ENCODE measurements at places on chromosomes 7 and 10. TPM values are rescaled to one million over a fixed set of nuclear protein-coding genes. Genes with fewer than 3 reads are reported as not detected.
A peak's percentile ranks its signal among the peaks of the same experiment; 100 is the strongest.

DNA sequence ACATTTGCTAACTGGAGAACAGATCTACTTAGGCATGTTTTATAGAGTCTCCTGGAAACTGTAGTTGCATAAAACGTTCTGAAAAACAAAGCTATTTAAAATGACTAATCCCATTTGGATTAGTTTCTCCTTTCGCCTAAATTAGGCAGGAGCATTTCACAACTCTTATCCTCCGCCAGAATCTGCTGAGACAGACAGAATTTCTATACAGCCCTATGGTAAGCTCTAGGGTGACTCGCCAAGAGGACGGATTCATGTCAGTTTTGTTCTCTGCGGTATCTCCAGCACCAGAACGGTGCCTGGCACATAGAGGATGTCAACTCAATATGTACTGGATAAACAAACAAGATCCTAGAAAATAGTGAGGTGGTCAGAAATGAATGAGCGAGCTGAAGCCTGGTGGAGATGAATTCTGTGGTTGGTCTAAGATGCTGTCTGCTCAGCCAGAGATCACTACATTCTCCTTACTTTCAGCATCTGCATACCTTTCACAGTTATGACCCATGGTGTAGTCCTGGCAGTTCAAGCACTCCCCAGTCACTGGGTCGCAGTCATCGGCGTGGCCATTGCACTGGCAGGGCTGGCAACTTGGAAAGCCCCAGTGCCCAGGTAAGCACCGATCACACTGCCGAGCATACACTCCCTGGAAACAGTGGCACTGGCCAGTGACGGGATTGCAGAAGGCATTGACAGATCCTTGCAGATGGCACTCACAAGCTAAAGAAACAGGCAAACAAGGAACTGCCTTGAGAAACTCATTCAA, 44.0 kb downstream of the LAMB1 start:
- no peaks in the 10 kb centered on the region for H3K27me3 ChIP-seq
- DNase-seq: no peak
- no peak overlapping the region for H3K4me3 ChIP-seq

Gene VAX1
- not detected for total RNA-seq

Gene TUBAL3
- total RNA-seq: not detected

Gene DNAJB6
- total RNA-seq: 85.6 TPM

Gene PDE6C
- total RNA-seq: not detected

- no peaks in the 10 kb centered on the region for H3K36me3 ChIP-seq
- no peak for DNase-seq
- H3K27me3 ChIP-seq: no peaks in the 10 kb centered on the region
- H3K27ac ChIP-seq: no peak overlapping the region
- H3K4me3 ChIP-seq: no peak overlapping the region
These were observed 13.8 kb downstream of the BTRC start for GRCh38 chr10:101367569-101368453.

DNA sequence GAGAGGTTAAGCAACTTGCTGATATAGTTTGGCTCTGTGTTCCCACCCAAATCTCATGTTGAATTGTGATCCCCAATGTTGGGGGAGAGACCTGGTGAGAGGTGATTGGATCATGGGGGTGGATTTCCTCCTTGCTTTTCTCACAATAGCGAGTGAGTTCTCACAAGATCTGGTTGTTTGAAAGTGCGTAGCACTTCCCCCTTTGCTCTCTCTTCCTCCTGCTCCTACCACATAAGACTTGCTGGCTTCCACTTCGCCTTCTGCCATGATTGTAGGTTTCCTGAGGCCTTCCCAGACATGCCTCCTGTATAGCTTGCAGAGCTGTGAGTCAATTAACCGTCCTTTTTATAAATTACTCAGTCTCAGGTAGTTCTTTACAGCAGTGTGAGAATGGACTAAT, 13.5 kb upstream of the ZNRF2 start:
- no peaks in the 10 kb centered on the region for H3K27me3 ChIP-seq
- H3K36me3 ChIP-seq: no peaks in the 10 kb centered on the region
- no peak overlapping the region for H3K27ac ChIP-seq
- DNase-seq: no peak
- H3K4me3 ChIP-seq: no peak overlapping the region

DNA sequence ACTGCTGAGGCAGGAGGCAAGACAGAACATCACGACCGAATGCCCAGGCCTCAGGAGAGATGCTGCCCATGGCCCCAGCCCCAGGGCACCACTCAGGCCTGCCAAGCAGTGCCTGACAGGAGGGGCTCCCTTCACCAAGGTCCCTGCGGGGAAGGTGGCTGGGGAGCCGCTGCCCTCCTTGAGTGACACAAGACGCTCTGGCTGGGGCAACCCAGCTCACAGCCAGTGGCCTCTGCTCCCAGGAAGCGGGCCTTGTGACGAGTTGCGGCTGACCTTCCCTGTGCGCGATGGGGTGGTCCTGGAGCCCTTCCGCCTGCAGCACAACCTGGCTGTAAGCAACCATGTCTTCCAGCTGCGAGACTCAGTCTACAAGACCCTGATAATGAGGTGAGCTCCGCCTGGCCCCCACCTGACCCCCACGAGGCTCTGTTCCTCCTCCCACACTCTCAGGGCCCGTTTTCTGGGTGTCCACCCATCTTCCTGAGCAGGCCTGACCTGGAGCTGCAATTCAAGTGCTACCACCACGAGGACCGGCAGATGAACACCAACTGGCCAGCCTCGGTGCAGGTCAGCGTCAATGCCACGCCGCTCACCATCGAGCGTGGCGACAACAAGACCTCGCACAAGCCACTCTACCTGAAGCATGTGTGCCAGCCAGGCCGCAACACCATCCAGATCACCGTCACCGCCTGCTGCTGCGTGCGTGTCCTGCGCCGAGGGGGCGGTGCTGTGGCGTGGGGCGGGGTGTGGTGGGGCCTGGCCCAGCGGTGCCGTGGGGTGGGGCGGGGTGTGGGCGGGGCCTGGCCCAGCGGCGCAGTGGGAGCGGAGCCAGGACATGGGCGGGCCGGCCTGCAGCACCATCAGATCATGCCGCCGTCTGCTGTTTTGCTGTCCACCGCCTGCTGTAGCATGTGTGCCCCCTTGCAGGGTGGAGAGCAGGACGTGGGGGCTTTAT, 12.8 kb downstream of the ZMIZ2 start:
- no peaks in the 10 kb centered on the region for H3K27me3 ChIP-seq
- H3K4me1 ChIP-seq: no peaks in the 10 kb centered on the region
- peaks cover 87% of the 10 kb centered on the region for H3K36me3 ChIP-seq
- DNase-seq: no peak
- H3K4me3 ChIP-seq: no peak overlapping the region
- H3K27ac ChIP-seq: no peak overlapping the region

DNA sequence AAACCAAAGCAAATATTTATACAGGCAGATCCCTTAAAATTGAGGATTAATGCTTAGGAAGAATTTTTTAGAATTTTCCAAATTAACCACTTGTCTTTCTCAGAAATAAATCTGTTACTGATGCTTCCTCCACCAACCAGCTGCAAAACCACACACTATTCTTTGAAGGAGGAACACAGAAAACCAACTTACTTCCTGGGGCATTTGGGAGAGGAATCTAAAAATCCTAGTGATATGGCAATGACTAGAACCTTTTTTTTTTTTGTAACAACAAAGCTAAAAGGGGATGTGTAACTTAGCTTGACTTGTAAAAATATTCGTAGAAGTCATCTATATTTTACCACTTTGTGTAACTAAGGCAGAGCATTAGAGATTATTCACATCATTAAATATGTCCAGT, 5.1 kb upstream of the TM9SF3 start:
- no peaks in the 10 kb centered on the region for H3K27me3 ChIP-seq
- no peak overlapping the region for H3K4me3 ChIP-seq
- peaks cover 24% of the 10 kb centered on the region for H3K4me1 ChIP-seq
- H3K27ac ChIP-seq: no peak overlapping the region
- no peak for DNase-seq

DNA sequence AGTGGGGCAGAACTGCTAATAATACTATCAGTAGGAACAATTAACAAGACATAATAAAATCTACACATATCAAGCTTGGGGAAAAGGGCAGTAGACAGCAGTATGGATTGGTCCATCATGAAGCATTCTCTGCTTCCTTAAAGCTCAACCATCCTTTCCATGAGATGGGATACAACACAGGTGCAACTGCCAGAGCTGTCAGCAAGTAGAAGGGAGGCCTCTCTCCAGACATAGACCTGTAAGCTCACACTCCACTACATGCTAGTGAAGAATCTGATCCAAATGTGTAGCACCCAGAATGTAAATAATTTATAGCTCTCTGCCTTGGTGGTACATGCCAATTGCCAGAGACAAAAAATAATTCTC, 41.5 kb upstream of the ANAPC16 start:
- no peaks in the 10 kb centered on the region for H3K36me3 ChIP-seq
- H3K27ac ChIP-seq: no peak overlapping the region
- no peak overlapping the region for H3K4me3 ChIP-seq
- no peak for DNase-seq
- no peaks in the 10 kb centered on the region for H3K4me1 ChIP-seq

- H3K36me3 ChIP-seq: no peaks in the 10 kb centered on the region
- no peak overlapping the region for H3K27ac ChIP-seq
- H3K4me3 ChIP-seq: no peak overlapping the region
These were observed 160.2 kb downstream of the PKD1L1 start for GRCh38 chr7:47788083-47788482.

Gene PHYH
- 8.7 TPM for total RNA-seq

DNA sequence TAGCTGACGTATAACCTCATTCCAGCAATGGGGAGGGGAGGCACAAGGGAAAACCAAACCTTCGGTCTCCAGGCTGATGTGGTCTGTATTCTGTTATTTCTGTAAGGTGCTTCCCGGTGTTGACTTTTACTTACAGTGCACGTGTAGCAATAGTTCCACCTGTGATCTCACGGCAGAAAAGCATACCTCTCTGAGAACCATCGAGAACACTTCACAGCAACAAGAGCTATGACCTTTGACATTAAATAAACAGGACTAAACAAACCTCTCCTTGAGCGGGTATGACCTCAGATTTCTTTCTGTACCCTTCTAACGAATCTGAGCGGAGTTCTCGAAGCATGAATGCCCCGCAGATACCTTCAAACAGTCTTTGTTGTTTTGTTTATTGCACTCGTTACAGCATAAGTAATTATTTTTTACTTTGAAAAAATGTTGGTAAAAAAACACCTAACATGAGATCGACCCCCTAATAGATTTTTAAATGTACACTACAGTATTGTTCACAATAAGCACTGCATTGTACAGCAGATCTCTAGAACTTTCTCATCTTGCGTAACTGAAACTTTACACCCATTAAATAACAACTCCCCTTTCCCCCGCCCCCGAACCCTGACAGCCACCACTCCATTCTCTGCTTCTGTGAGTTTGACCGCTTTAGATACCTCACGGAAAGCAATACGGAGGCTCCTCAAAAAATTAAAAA, 282.3 kb downstream of the GATA3 start:
- no peak overlapping the region for H3K27ac ChIP-seq
- H3K4me1 ChIP-seq: peaks cover 12% of the 10 kb centered on the region
- no peak overlapping the region for H3K4me3 ChIP-seq
- H3K36me3 ChIP-seq: no peaks in the 10 kb centered on the region
- DNase-seq: no peak

- no peaks in the 10 kb centered on the region for H3K27me3 ChIP-seq
- peak within 1 kb of the TSS; percentile 54 for H3K4me3 ChIP-seq
- H3K36me3 ChIP-seq: no peaks in the 10 kb centered on the region
- peak; percentile 70 for DNase-seq
These were observed at the start of gene VWDE for GRCh38 chr7:12403287-12404181. TSS of gene VWDE (minus strand) at chr7:12403865. CDS start at chr7:12403716, 149 bp downstream.

DNA sequence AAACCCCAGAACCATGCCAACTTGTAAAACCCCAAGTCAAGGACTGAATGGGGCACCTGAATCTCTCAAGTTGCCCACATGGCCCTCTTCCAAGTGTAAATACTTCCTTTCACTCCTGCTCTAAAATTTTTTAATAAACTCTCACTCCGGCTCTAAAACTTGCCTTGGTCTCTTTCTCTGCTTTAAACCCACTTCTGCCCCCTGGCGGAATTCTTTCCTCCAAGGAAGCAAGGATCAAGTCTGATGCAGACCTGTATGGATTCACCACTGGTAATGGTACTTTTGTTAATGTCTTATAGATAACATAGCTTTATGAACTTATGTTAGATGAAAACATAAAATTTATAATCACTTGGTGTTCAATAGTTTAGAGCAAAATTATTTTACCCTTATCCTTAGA, 33.8 kb downstream of the SLC16A9 start:
- H3K36me3 ChIP-seq: no peaks in the 10 kb centered on the region
- no peak for DNase-seq
- H3K4me3 ChIP-seq: no peak overlapping the region
- H3K4me1 ChIP-seq: no peaks in the 10 kb centered on the region
- H3K27me3 ChIP-seq: no peaks in the 10 kb centered on the region
- H3K27ac ChIP-seq: no peak overlapping the region

Gene PHYHIPL
- not detected for total RNA-seq

GRCh38 chr10:103145046-103145445, 48.0 kb downstream of the NT5C2 start:
- no peak for DNase-seq
- no peaks in the 10 kb centered on the region for H3K36me3 ChIP-seq
- H3K27me3 ChIP-seq: no peaks in the 10 kb centered on the region
- no peak overlapping the region for H3K27ac ChIP-seq

Gene NUDT13
- total RNA-seq: 2.9 TPM

GRCh38 chr7:51261950-51262795, 54.4 kb downstream of the COBL start:
- H3K36me3 ChIP-seq: no peaks in the 10 kb centered on the region
- H3K4me1 ChIP-seq: no peaks in the 10 kb centered on the region
- no peaks in the 10 kb centered on the region for H3K27me3 ChIP-seq
- no peak overlapping the region for H3K27ac ChIP-seq
- H3K4me3 ChIP-seq: no peak overlapping the region
- DNase-seq: no peak

DNA sequence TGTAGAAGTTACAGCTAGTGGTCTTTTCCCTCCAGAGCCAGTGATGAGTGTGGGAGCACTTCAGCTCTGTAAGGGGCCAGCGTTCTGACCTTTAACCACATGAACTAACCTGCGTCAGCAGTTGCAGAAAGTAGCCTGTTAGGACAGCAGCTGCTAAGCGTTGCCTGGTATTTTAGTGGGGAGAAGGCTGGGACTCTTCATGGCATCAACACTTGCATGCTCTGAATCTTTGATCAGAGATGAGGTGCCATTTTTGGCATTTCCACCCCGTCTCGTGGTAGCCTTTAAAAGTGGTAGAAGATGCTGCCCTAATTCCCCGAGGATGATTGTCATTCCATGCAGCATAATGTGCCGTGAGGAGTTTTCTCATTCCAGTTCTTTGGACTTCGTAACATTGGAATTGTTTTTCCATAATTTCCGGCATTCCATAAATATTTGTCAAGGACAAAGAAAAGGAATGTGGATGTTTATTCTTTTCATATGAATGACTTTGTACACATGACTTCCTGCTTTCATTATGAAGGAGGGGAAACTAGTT, 92.2 kb downstream of the AVL9 start:
- no peak overlapping the region for H3K4me3 ChIP-seq
- no peaks in the 10 kb centered on the region for H3K27me3 ChIP-seq
- H3K4me1 ChIP-seq: no peaks in the 10 kb centered on the region
- H3K27ac ChIP-seq: no peak overlapping the region

Gene ELFN1
- total RNA-seq: not detected

GRCh38 chr7:46999866-47000265, 582.0 kb downstream of the TNS3 start:
- H3K36me3 ChIP-seq: no peaks in the 10 kb centered on the region
- H3K4me3 ChIP-seq: no peak overlapping the region
- H3K4me1 ChIP-seq: no peaks in the 10 kb centered on the region
- H3K27me3 ChIP-seq: no peaks in the 10 kb centered on the region
- H3K27ac ChIP-seq: no peak overlapping the region

Gene MCU
- 12.1 TPM for total RNA-seq

Gene PRKG1
- 0.20 TPM for total RNA-seq

GRCh38 chr10:60388709-60389301, 870 bp downstream of the ANK3 start:
- no peaks in the 10 kb centered on the region for H3K27me3 ChIP-seq
- no peak overlapping the region for H3K4me3 ChIP-seq
- H3K27ac ChIP-seq: no peak overlapping the region
- H3K4me1 ChIP-seq: no peaks in the 10 kb centered on the region
- H3K36me3 ChIP-seq: no peaks in the 10 kb centered on the region

Gene AMPH
- total RNA-seq: 0.26 TPM
